ENCODE measurements at places on chromosomes 3 and 15.

- no peak for DNase-seq
Observed at GRCh38 chr3:194654443-194654842, 17.5 kb downstream of the LSG1 start.

GRCh38 chr3:102156426-102156825 is 278.4 kb upstream of the ZPLD1 start:
- no peak for DNase-seq

GRCh38 chr3:177196008-177196455 is 1.2 kb downstream of the TBL1XR1 start:
- DNase-seq = no peak

GRCh38 chr3:189316296-189317019 is 144.7 kb downstream of the TPRG1 start:
- DNase-seq = no peak

DNA sequence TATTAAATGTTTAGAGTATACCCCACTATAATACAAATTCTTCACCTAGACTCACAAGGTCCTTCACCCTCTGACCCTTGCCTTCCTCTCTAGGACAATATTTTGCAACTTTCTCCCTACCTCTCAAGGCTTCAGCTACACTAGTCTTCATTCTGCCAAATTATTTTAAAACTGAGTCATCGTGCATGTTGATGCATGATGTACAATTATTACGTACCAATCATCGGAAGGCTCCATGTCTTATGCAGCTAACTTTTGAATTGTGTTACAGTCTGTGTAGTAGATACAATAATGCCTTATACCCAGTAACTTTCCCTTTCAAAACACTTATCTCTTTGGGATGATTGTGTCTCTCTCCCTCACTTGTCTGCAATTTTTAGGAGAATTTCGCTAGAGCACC is 98.5 kb upstream of the ROBO2 start:
- DNase-seq = no peak

GRCh38 chr3:30945291-30945690 is 50.8 kb upstream of the GADL1 start:
- DNase-seq = no peak
